ENCODE measurements at places on chromosomes 7 and 10.

DNA sequence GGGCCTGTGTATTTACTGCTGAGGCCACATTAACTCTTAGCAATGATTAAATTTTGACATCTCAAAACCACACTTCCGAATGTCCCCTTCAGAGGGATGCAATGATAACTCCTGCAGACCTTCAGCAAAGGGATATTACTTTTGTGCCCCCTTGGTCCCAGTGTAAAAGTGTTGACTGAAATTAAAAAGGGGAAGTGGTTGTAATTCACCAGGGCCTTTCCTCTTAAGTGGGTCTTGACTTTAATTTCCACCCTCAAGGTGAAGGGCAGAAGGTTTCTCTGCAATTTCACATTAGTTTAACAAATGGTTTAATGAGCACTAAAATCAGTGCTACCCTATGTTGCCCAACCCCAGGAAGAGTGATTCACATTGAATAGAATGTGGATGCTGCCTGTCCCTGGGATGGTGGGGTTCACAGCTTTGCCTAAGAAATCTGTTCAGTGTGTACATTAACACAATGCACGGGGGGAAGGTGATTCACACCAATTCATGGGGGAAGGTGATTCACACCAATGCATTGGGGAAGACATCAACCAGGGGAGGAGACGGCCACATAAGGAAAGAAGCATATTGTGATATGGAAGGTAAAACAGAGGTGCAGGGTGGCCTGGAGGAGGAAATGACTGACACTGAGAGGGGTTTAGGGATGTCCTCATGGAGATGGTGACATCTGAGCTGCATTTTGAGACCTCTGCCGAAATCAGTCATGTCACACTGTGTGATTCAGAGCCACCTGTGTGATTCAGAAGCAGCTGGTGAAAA lies 19.4 kb upstream of the TNS3 start:
- no peak for DNase-seq

DNA sequence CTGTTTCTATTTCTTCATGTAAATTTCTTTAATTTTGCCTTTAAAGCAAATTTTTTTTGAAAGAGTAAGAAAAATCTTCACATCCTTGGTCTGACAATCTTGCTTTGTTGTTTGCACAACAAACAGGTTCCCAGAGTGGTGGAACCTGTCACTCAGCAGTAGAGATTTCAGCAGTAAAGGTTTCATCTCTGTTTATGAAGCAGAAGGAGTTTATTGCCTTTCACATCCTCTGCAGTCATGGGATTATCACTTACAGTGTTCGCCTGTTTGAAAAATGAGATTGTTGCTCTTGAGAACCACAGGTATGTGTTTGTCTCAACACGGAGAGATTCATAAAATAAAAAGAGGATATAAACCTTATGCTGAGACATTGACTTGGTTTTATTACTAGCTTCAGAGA lies 342.6 kb downstream of the IPMK start:
- DNase-seq, result no peak

DNA sequence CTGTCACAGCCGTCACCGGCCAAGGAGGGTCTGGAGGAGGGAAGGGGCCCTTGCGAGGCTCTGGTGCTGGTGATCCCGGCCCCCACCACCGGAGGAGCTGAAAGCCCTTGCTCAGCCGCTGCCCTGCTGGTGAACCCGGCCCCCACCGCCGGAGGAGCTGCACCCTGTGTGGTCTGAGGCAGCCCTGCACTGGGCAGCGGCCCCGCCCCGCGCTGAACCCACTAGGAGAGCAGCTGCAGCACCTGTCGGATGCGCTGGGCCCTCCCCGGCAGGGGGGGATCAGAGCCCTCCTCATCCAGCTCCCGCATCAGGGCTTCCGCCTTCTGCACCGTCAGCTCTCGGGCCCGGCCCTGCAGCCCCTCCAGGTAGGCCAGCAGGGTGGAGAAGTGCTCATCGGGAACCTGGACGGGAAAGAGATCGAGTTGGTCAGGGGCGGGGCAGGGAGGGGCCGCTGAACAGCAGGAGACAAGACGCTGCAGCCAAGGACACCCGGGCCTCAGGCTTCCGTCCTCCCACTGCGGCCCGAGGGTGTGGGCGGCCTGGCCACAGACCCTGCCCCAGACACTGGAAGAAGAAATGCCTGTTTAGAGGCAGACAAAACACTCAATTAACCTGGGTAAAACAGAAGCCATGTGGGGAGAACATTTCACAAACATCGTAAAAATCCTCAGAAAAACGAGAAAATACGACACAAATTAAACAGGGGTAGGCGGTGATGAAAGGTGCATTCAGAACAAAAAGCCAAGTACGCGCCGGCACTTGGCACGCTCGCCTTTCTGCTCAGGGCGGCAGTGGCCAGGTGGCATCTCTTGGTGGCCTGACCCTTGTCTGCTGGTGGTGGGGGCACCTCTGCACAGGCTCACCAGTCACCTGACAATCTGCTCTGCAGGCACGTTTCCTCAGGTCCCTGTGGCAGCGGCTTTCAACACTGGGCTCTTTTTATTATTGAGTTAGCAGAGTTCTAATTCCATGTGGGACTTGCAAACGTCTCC lies 14.7 kb downstream of the CYP2W1 start:
- DNase-seq, result no peak

DNA sequence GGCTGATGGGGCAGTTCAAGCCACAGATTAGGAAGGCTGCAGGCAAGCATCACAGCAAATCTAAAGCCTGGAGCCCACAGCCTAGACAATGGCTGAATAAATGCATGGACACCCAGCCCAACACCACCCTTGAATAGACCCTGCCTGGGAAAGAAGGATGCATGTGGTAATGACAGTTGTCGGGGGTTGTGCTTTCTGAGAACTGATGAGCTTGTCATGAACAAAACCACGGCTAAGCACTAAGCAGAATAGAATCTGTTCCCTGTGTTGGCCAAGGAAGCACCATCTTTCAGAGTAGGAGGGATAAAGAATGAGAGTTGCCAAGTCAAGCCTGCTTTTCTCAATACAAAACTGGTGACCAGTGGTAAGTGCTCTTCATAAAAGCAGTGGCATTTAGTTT lies 66.1 kb upstream of the JCAD start:
- DNase-seq, result no peak

DNA sequence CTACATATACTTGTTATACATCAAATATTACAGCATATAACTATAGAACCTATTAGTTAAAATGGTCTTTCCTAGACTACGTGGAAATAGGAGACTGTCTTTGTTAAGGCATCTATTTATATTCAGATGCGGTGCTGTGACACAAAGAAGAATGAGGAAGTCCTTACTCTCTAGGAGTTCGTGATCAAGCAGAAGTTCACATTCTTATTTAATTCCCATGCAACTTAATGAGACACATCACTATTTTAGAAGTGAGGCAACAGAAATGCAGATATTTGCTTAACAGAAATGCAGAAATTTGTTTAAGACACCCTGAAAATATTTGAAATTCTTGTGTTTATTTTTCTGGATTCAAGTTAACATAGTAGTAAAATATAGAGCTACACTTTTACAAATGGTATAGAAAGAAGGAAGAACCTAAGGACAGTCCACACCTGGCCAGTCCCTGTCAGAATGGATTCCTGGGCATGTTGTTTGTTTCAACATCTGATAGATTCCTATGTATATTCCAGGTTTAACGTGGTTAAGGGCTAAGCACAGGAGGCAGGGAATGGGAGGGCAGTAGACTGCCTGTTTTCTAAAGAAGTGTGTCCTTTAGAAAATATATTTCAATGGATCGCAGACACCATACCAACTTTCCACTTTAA lies 70.6 kb upstream of the NXPH1 start:
- no peak for DNase-seq

GRCh38 chr10:69742928-69743602 lies 58.6 kb upstream of the COL13A1 start:
- no peak for DNase-seq

GRCh38 chr10:88892222-88892967 lies 12.3 kb downstream of the STAMBPL1 start:
- DNase-seq, result no peak

DNA sequence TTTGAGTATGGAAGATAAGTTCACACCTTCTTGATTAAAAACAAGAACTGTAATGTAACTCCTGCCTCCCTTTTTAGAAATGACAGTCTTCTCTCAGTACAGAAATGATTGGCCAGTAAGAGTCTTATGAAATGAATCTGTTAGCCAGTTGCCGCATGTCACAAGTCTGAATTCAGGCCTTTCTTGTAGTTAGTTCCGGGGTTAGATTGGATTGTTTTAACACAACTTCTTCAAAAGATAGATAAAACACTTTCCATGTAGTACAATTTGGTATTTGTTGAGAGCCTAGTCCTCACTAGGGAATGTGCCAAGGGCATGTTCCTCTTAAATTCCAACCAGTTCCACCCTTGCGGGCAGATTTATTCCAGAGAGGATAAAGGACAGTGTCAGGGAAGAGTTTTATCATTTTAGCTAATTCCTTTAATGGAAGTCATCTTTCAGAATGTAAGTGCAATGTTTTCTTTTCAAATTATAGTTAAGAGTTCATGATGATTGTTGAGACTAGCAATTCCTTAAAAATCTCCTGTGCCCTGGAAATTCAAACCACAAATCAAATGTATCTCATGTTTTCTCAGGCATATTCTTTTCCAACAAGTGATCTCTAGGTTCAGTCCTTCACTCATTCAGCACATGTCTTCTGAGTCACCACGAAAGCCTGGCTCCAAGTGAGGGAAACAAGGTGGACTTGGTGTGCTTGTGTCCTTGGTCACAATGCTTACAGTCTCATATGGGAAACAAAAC lies 4.1 kb downstream of the FHIP2A start:
- no peak for DNase-seq

DNA sequence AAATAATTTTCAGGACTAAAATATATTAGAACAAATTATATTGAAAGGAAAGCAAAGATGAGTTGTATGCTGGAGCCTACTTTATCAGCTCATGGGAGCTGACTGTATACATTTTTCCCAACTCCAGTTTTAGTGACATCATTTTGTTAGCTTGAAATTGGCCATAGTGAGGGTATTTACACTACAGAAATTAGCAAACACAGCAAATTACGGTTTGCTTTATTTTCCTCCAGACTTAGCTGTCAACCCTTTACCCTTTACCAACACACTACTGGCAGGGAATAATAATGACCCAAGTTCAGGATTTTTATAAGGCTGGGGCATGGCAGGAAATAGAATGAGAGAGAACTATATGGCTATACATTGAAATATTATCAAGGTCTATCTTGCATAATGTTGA lies 120.3 kb upstream of the PRSS1 start:
- no peak for DNase-seq

DNA sequence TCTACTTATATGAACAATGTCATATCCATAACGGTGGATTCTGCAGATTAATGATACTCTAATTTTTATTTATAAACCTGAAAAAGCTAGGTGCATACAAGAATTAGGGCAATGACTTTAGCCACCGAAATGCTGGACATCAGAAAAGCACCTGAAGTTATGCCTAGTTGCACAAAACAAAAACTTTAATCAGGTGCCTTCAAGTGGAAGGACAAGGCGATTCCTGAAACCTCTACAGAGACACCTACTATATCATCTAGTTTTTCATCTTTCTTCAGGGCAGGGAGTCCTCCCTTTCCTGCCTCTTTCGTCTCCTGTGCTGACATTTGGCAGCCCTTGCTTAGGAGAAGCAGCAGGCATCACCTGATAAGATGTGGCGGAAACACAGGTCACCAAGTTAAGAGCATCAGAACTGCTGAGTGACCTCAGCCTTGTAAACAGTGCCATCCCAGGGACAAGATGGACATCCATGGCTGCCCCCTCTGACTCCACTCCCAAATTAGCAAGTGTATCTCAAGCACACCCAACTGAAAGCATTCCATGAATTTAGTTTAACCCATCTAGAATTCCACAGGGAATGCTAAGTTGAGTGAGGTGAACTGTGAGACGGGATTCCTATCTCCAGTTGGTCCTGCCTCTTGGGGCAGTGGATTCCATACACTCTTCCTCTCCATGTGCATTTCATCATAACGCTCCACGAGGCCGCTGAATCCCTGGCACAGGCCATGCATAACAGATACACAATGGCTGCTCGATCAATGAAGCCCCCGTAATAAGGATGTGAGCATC lies 5.8 kb downstream of the ITPRIP start:
- no peak for DNase-seq

- no peak for DNase-seq
Observed at GRCh38 chr7:117041822-117042221, 88.5 kb downstream of the ST7 start.

DNA sequence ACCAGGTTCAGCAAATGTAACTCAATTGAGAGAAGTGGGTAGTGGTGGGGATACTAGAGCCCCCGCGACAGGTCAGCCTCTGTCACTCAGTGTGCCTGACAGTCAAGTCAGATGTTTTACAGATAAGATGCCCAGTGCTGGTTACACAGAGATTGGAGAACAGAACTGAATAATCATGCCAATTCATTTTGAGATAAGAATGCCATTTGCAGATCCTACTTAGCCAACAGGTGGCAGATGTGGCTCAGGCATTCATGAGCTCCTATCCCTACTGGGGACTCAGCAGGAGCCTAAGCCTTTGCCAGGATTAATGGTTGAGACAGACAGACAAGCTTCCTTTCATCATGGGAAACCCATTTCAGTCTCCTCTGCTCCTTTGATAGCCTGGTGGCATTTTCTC lies 137.8 kb downstream of the MAPK8 start:
- no peak for DNase-seq

DNA sequence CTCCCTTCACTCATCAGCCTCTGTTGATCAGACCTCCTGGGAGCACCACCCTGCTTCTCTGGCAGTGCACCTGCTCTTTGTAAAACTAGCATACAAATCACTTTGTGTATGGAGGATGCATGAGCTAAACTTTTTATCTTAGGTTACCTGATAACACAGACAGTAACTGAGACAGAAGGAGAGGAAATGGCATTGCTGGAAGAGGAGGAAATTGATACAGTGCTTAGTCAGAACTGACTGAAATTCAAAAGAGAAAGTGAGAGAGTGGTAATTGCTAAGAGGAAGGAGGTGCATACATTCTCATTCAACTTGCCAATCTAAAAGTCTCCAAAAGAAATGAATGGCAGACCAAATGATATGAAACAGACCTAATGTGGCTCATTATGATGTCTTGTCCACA lies 1120.7 kb downstream of the GATA3 start:
- no peak for DNase-seq

GRCh38 chr10:58666024-58666423 lies 153.4 kb downstream of the BICC1 start:
- DNase-seq, result no peak

- no peak for DNase-seq
Observed at GRCh38 chr7:105682341-105683060, 101.2 kb upstream of the EFCAB10 start.

- DNase-seq, result no peak
Observed at GRCh38 chr10:60733517-60733822, 44.8 kb upstream of the CDK1 start.

DNA sequence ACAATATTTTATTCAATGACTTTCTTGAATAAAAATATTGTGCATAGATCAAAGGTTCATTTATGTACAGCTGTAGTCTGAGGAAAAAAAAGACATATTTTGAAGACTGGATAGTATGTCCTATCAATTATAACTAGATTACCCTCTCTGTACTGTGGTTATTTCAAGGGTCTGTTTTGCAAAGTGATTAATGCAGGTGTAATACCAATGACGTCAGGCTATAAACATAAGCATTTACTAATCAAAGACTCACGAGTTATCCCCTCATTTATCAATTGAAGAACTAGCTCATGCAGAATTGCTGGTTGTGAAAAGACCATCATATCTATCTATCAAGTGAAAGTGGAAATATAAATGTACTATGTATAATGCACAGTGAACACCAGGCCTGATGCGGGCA lies 213.6 kb upstream of the HGF start:
- DNase-seq, result no peak

Data from lower leg skin (tissue), 4 donors.